LHCN-M2 (cell line): ENCODE measurements at places on chromosomes 4 and X. TPM values are rescaled to one million over a fixed set of nuclear protein-coding genes. Genes with fewer than 3 reads are reported as not detected.

Gene AKAP4
- not detected in 2 replicates for total RNA-seq

Gene POLN
- 1.9 and 2.1 TPM in 2 replicates for total RNA-seq

GRCh38 chrX:68939868-68940267, 111.0 kb downstream of the EFNB1 start:
- DNase-seq = no peak

DNA sequence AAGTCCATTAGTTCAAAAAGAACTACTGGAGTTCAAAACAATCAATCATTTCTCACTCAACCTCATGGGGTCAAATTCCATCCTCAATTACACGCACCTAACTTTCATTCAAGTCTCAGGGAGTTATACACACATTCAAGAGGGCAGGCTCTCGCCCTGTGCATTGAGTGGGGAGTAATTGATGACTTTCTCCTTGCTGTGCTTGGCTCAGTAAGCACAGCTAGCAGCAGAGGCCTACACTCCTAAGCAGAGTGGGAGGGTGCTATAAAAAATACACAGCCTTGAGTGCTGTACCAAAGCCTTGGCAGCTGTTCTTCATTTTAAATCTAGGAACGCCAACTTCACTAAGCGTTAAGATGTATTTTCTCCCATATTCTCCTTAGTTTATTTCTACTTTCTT, 958.3 kb upstream of the ADGRL3 start:
- no peak for DNase-seq

DNA sequence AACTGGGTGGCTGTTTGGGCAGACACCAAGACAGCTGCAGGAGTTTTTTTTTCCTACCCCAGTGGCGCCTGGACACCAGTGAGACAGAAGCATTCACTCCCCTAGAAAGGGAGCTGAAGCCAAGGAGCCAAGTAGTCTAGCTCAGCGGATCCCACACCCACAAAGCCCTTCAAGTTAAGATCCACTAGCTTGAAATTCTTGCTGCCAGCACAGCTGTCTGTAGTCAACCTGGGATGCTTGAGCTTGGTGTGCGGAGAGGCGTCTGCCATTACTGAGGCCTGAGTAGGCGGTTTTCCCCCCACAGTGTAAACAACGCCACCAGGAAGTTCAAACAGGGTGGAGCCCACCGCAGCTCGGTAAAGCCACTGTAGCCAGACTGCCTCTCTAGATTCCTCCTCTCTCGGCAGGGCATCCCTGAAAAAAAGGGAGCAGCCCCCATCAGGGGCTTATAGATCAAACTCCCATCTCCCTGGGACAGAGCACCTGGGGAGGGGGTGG, 171.4 kb downstream of the ARHGEF9 start:
- no peak for DNase-seq

- DNase-seq = no peak
These were observed 29.8 kb downstream of the DCAF8L2 start for GRCh38 chrX:27619975-27620374.

Gene SCD5
- total RNA-seq = 23.8 and 31.3 TPM in 2 replicates

Gene CWH43
- not detected in 2 replicates for total RNA-seq

- no peak for DNase-seq
These were observed 109.8 kb upstream of the PCDH7 start for GRCh38 chr4:30610361-30610760.

DNA sequence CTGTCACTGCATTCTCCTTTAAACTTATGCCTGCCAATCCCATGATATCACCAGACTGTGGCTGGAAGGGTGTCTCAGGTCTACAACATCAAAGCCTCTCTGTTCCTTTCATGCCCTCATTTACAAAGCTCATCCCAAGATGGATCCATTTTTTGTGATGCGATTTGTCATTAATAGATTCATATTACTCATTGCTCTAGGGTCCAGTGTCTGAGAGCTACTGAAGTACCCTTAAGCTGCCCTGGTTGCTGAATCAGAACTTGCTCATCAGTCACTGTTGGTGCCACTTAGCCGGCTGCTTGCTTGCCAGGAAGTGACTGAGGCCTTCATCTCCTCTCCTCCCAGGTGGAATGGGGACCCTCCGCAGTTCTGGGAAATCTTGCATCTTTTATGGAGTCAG, 395.5 kb upstream of the BOD1L1 start:
- DNase-seq = peak; percentile 72

GRCh38 chr4:173214661-173215060, 46.0 kb downstream of the GALNT7 start:
- DNase-seq = peak; percentile 91

DNA sequence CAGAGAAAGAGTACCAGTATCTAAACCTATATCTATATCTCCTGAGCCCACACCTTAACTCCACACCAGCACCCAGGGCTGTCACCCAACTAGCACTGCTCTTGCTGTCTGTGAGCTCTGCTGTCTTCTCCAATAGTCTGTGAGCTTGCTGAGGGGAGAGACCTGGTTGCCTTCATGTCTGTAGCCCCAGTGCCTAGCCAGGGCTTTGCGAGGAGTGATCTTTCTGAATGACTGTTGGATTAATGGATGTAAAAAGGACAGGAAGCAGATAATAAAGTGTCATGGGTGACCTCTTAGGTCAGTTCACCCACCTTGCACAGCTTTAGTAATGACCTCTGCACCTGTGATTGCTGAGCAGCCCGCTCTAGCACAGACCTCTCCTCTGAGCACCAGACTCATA, 30.5 kb downstream of the CNGA2 start:
- no peak for DNase-seq

- DNase-seq = no peak
These were observed 4.7 kb upstream of the ZNF518B start for GRCh38 chr4:10461850-10462400.

GRCh38 chrX:135347381-135348016, 38.2 kb downstream of the ETDC start:
- DNase-seq = no peak

Gene ARX
- total RNA-seq = 0.06 TPM in 1 of 2 replicates, not detected in the other

DNA sequence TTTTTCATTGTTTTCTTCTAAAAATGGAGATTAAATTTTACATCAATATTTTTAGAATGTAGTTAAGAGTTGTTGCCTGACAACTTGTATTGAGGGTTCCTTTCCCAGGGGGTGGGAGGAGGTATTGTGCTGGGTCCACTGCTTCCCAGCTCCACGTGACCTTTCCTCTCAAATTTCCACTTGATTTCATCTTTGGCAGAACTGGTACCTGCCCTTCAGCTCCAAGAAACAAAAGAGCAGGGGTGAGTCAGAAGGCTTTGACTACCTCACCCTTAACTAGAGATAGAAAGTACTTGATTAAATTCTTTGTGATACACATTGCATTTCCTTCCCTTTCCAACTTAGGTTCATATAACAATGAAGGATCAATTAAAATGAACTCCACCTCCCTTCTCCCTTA, 19.7 kb downstream of the TRIM2 start:
- DNase-seq = no peak

DNA sequence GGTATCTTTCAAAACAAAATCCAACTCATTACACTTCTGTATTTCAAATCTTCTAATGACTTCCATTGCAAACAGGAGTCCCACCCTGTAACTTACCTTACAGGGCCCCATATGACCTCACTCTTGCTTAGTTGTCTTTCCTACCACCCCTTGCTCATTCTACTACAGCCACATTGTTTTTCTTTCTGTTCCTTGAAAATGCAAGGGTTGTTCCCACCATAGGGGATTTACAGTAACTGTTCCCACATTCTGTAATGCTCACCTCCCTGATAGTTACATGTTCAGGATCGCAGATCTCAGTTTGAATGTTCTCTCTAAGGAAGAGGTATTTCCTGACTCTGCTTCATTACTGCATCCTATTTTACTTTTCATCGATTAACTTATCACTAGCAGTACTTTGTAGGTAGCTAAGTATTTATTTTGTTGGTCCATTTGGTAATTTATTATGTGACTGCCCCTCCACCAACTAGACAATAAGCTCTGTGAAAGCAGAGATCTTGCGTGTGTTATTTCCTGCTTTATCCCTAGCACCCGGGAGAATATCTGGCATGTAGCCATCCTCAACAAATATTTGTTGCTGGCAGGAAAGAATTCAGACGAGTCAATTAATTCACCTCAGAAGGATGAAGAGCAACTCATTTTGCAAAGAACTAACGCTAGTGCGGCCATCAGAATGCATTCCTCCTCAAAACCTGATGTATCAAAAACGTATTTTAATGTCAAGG, 21.4 kb downstream of the MAOB start:
- DNase-seq = peak; percentile 24

DNA sequence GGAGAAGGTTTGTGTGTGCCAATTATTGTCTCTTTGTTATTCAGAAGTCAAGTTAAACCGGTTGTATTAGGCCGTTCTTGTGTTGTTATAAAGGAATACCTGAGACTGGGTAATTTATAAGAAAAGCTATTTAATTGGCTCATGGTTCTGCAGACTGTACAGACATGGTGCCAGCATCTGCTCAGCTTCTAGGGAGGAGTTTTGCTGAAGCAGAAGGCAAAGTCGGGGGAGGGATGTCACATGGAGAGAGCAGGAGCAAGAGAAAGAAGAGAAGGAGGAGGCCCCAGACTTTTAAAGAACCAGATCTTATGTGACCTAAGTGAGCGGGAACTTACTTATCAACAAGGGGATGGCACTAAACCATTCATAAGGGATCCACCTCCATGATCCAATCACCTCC, 349.3 kb upstream of the PCDH18 start:
- DNase-seq = no peak

DNA sequence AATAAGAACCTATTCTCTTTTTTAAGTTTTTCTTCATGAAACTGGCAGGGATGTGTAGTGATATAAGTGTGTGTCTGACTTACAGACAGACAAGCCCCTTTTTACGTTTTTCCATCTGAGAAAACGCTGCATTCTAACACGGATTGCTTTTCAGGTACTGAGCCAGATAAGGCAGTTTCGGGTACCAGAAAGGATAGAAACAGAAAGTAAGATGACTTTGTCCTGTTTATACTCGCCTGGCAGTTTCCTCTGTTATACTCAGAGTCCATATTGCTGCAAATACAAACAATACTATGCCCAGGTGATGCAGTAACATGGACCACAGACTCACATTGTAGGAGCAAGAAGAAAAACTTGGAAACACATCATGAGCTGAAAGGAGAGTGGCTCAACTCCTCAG, 2320.6 kb upstream of the AGA start:
- no peak for DNase-seq

- peak; percentile 92 for DNase-seq
These were observed 40.9 kb downstream of the SEPTIN11 start for GRCh38 chr4:76990288-76991080.

- peak; percentile 95 for DNase-seq
These were observed 32.1 kb upstream of the RAPGEF2 start for GRCh38 chr4:159070742-159071141.

Gene TCEAL9
- 224 and 277 TPM in 2 replicates for total RNA-seq

Gene CDKL2
- 0.06 and 1.0 TPM in 2 replicates for total RNA-seq

DNA sequence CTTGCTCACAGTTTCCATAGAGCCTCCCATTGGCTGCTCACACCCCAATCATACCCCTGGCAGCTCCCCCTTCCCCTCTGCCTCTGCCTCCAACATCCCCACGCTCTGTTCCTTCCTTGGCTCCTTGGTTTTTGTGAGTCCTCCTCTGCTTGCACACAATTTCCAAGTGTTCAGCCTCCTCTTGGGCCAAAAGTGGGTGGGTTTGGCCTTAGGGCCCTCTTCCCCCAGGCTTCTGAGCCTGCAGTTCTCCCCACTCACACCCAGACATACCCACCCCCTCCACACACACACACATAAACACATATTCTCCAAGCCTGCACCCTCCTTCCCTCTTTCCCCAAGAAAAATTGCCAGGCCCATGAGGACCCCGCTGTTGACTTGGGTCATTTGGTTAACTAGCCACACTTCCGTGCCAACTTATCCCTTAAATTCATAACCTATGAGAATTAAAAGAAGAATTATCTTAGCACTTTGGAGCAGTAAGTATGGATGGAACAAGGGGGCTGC, 4.5 kb downstream of the APLN start:
- DNase-seq = no peak

Gene ZFYVE28
- 2.1 and 2.6 TPM in 2 replicates for total RNA-seq

GRCh38 chr4:139617702-139618490, 47.7 kb upstream of the MGST2 start:
- DNase-seq = no peak

DNA sequence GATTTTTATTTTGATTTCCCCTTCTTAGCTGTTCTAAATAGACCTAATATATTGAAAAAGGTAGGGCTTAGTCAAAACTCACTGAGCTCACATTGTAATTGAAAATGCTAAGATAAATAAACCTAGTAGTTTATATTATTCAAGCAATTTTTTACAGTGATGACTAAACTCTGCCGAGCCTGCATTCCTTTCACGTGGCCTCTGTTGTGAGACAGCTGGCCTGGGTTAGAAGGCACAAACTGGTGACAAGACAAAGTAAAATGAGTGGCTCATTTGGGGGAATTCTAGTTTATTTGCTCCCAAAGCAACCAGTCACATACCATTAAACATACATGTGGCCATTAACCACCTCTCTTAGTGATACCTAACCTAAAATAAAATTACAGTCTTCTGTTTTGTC, 169.4 kb upstream of the TEX13C start:
- no peak for DNase-seq

Gene EGFL6
- total RNA-seq = not detected in 2 replicates

DNA sequence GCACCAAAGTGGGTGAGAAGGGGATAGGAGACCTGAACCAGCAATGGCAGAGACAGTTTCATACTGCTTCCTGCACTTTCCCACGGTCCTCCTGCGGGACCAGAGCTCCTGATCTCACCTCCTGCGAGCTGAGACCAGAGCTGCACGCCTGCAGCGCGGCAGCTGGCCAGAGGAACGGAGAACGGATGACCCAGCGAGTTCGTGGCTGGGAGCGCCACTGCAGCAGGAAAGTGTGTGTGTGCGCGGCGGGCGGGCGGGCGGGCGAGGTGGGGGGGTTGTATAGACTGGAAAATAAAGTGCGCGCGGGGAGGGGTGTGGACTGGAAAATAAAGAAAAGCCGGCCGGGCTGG, 16.5 kb downstream of the MCF2 start:
- DNase-seq = peak; percentile 7

DNA sequence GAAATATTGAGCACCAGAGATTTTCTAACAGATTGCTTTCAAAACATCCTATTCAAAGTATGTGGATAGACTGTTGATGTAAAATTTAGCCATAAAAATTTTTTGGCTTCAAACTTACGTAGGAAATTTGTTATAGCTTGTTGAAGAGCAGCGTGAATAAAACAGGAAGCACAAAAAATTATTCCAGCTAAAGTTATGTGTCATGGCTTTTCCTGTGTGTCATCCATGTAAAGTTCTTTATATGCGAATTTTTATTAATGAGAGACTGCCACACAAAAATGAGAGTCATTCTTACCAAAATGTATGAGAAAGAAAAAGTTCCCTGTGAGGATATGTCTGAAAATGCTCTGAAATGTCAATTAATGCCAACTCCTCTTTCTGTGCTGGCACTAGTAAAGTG, 19.5 kb downstream of the EPGN start:
- DNase-seq = peak; percentile 16
